Naive thymus-derived CD8-positive, alpha-beta T cell (primary cell): ENCODE measurements at places on chromosomes 3 and 15. TPM values are rescaled to one million over a fixed set of nuclear protein-coding genes. Genes with fewer than 3 reads are reported as not detected.

The ADAMTS9 gene
- not detected for total RNA-seq

The CPNE9 gene
- not detected for total RNA-seq

The PLA2G4E gene
- not detected for total RNA-seq

The HIGD2B gene
- total RNA-seq = not detected

The CSPG5 gene
- 0.33 TPM for total RNA-seq

The TUSC7 gene
- total RNA-seq = not detected

DNA sequence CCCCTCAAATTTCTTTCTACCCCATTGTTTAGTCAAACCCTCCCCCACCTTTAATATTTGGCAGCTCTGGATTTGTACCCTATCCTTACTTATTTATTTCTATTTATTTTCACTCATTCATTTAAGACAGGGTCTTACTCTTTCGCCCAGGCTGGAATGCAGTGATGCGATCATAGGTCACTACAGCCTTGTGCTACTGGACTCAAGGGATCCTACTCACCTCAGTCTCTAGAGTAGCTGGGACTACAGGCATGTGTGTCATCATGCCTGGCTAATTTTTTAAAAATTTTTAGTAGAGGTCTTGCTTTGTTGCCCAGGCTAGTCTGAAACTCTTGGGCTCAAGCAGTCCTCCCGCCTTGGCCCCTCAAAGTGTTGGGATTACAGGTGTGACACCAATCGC lies 35.4 kb downstream of the ARIH1 start:
- no peak for DNase-seq

DNA sequence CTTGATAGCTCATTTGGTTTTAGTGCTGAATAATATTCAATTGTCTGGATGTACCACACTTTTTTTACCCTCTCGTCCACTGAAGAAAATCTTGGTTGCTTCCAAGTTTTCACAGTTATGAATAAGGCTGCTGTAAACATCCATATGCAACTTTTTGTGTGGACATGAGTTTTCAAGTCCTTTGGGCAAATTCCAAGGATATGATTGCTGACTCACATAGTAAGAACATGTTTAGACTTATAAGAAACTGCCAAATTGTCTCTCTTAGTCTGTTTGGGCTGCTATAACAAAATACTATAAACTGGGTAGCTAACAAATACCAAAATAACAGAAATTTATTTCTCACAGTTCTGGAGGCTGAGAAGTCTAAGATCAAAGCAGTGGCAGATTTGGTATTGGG lies 59.5 kb upstream of the TNFSF10 start:
- DNase-seq = no peak

GRCh38 chr3:150480877-150481276 lies 65.4 kb downstream of the SERP1 start:
- DNase-seq = no peak

- no peak for DNase-seq
These were observed 235.2 kb downstream of the GREM1 start for GRCh38 chr15:32952901-32953532.

- no peak for DNase-seq
These were observed 108.9 kb upstream of the KLF13 start for GRCh38 chr15:31217566-31218270.

DNA sequence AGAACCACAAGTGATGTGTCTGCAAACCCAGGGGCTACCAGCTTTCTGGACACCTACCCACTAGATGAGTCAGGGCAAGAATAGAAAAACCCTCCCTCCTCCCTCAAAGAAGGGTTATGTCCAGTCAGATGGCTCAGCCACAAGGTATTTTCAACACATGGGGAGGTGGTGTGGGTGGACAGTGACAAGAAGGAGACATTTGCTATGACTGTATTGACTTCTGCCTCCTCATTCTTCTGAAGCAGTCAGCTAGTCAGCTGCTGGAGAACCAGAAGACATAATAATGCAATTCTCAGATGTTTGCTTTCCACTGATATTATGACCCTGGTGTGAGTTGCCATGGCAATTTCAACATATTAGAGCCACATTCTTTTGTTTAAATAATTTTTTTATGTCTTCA lies 66.7 kb upstream of the GOLGA8B start:
- no peak for DNase-seq

GRCh38 chr3:14988988-14989394 lies 41.6 kb downstream of the NR2C2 start:
- no peak for DNase-seq

DNA sequence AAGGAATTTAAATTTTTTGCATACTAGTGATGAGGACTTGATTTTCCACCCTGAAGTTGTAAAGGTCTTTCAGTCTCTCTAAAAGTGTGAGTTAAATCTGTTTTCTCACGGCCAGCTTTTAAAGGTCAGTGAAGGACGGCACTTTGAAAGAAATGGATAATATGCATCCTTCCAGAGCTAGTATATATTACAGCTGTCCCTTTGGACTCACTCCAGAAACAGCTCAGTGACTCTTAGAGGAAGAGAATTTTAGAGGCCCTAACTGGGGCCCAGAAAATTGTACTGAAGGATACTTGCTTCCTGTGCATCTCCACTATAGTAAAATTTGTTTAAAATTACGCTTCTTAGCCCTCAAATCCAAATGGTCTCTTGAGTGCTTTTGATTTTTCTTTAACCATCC lies 41.6 kb downstream of the PIK3CA start:
- no peak for DNase-seq
